ENCODE measurements at places on chromosomes 6 and 20. TPM values are rescaled to one million over a fixed set of nuclear protein-coding genes. Genes with fewer than 3 reads are reported as not detected.

DNA sequence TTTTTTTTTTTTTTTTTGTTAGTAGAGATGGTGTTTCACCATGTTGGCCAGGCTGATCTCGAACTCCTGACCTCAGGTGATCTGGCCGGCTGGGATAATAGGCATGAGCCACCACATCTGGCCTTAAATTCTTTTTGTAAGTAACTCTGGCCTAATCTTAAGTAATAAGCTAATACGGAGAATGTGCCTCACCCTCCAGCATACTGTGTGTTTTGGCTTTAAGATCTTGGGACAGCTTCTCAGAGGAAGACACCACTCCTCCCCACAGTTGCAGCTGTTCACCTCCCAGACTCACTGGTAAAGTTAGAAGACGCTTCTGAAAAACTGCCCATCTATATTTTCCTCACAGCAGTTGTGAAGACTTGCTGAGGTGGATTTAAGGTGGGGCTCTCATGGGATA, 120.8 kb downstream of the CCDC170 start:
- no peak for DNase-seq

DNA sequence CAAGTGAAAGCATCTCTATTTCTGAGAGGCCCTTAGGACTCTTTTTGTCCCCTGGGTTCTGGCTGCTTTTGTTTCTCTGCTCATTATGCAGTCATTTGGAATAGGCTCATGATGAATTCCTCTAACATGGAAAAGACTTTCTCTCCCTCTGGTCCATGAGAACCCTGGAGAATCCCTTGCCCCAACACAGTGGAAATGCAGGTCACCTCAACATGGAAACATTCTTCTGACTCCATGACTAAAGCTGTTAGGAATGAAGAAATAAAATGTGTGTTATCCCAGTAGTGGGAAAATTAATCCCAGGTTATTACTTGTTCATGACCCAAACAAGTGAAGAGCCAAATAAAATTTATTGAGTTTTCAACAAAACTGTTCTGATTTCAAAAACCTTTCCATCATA, 458.6 kb downstream of the EPM2A start:
- no peak for DNase-seq

DNA sequence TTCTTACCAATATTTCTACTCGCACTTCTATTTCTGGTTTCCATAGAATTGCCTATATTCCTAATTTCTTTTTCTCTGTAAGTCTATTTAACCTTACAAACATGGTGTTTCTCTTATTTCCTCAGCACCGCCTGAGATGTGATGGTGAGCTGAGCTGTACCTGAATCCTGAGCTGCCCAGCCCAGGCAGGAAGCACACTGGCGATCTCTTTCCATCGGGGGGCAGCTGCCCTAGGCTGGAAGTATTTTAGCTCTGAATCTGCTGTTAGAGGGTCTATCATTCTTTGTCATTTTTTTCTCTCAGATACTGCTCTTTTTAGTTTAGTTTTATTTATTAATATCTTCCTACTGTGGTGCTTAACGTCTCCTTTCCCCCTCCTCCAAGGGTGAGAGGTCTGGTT, 173.4 kb upstream of the SLC35B3 start:
- no peak for DNase-seq

GRCh38 chr6:83917001-83917400, 57.5 kb downstream of the CYB5R4 start:
- no peak for DNase-seq

DNA sequence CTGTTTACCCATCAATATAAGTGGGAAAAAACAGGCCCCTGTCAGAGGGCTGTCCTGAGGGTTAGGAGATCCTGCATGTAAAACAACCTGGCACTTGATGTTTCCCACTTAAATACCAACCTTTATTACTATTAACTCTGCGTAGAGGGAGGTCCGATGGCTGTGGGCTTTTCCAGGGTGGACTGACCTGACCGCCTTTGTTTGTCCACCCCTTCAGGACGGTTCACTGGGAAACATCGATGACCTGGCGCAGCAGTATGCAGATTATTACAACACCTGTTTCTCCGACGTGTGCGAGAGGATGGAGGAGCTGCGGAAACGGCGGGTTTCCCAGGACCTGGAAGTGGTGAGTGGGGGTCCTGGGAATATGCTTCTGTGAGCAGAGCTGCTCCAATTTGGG, 47.3 kb downstream of the SASH1 start:
- no peak for DNase-seq

DNA sequence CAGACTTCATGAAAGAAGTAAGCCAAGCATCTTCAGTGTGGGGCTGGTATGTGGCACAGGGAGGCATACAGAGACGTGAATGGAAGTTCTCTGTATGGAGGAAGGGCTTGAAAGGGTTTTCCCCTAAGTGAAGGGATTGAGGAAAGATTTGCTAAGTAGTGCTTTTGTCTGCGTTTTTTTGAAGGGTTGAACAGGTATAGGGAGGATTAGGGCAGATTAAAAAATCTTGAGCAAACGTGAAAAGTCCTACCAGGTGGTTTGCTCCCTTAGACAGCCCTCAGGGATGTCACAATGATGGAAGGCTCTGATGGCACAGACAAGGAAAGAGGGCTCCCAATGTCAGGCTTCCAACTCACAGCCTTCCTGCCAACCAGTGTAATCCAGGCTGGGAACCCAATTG, 181.7 kb upstream of the TAB2 start:
- no peak for DNase-seq

DNA sequence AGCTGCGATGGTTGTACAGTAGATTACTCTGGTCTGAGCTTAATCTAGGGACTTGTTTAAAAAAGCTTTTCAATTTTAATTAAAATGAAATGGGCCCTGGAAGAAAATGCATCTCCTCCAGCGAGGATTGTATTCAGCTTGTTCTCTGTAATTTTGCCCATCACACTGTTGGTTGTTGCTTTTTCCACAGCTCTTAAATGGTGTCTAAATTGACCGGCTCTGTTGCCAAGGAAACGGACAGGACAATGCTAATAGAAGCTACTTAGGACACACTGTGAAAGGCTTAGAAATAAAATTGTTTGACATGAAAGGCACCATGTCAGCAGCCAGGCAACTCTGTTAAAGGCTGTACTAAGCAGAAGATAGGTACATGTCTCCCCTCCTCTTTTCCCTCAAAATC, 116.7 kb upstream of the NRSN1 start:
- DNase-seq = no peak

DNA sequence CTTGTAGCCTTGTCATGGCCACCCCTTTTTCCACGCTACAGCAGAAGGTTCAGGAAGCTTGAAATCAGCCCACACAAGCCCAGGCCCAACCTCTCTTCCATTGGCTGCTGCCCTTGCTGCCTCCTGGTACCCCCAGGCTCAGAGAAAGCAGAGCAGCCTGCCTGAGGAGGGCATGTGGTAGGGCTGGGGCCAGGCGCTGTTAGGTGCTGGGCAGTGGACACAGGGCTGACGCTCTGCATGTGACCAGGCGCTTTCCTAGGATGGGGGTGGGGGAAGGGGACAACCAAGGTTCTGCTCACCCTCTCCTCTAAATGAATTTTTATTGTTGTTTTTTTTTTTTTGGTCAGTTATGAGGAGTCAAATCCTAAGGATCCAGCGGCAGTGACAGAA, 36.3 kb upstream of the ID1 start:
- no peak for DNase-seq

DNA sequence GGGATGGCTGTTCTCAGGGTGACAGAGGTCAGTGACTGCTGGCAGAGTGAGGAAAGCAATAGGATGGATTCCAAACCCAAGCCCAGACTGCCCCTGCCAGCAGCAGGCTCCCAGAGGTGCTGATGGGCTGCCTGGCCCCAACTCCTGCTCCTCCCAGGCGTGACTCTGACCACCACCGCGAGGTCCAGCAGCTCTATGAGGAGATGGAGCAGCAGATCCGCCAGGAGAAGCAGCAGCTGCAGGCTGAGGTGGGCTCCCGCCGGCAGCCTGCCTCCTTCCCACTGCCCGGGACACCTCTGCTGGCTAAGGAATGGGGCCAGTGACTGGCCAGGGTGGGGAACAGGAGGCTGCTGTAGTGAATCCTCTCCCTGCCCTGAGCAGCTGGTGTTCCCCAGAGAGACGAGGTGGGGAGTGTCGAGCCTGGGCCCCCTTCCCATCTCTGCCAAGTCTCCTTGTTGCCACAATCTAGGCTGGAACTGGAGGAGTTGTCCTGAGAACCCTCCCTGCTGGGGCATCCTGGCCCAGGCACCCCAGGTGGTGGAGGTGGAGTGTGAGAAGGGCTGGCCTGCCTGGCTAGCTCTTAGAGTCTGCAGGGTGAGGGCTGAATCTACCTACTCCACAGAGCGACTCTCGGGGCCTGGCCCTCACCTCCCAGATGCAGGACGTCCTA, 20.4 kb downstream of the RAB44 start:
- no peak for DNase-seq

- DNase-seq = no peak
Measured at GRCh38 chr20:64176551-64176950, 12.3 kb downstream of the MYT1 start.

GRCh38 chr6:141026504-141026903, 1106.2 kb upstream of the GJE1 start:
- DNase-seq = no peak

DNA sequence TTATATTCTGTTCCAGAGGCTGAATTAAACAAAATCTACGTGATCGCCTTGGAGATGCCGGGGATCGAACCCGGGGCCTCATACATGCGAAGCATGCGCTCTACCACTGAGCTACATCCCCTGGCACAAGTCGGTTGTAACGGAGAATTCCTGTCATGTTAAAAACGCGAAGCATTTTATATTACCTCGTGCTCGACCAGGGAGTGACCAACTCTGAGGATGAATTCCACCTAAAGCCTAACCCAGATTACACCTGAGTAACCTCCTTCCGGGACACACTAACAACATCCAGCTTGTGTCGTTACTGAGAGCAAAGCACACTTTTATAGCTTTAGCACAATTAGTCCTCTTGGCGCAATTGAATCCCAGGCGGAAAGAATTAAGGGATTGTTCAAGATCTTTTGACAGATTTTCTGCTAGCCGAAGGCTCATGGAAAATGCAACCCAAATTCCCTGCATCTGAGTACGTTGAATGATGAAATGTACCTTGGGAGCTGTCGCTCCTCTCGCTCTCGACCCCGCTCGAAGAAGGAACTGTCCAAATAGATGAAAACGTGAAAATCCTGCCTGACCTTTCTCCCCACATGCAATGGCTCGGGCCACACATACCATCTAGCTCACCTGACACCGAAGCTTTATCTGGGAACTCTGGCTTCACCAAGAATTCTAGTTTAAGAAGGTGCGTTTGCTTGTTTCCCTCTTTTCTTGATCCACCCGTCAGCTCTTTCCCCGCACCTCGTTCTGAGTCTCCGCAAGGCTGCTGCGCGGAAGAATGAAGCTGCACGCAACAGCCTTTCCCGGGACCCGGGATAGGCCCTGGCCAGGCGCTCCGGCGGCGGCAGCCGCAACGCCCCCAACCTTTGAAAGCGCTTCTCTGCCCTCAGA, 148.3 kb downstream of the GPX5 start:
- DNase-seq = peak; percentile 68

DNA sequence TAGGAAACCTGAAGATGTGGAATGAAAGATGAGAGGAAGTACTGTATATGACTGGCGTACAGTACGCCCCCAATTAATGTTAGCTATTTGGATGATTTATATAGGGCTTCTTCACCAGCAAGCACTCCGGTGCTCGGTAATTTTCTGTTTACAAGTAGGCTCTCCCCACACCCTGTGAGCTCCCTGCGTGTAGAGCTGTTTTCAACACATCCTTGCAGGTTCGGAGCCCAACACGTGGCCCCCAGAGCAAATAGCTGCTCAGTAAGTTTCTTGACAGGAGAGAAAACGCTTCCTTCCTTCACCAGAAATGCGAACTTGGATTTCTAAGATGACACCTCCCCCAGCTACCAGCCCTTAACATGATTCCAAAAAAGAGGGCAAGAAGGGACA, 1.2 kb upstream of the RAB22A start:
- no peak for DNase-seq

DNA sequence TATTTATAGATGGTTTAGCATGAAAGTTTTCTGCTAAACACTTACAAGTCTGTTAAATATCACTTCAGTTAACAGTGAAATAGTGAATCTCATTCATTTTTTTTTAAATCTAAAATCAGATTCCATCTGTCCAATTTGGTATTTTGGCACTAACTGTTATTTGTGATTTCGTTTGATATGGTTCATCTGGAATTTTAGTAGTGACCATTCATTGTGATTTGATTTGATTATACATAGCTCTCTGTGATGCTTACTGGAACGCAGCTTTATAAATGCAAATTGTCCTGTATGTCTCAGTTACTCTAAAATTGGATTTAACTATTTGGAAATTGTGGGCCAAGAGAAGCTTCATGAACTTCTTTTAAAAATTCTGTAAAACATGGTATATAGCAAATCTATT, 571.5 kb downstream of the EYS start:
- DNase-seq = no peak

- DNase-seq = no peak
Measured at GRCh38 chr6:47476781-47477496, 650 bp upstream of the CD2AP start.

- DNase-seq = no peak
Measured at GRCh38 chr6:160272707-160273106, 14.1 kb upstream of the SLC22A2 start.

DNA sequence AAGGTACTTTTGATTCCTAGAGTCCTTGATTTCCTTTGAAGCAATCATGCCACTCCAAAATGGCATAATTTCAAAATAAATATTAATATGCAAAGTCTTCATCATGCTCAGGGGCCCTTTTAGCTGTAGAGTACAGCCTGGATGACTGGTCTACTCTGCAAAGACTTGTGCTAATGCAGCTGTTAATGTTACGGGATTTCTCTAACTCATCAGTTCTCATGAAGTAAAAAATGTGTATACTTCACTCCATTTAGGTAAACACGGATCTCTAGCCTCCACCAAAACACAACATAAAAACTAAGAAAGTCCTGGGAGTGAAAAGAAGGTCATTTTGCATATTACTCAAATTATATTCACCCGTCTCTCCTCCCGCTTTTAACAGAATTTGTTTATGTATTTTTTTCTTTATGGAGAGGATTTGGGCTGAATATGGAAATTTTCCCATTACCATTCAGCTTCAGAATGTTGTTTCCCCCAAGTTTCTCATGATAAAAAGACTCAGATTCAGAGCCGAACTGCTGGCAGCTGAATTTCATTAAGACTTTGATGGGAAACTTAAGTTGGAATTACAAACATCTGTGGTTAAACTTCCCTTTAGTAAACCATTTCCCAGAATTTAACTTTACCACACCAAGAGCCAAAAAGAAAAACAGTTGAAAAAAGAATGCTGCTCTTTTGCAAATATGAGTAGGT, 8.7 kb downstream of the LAMA4 start:
- DNase-seq = peak; percentile 73

- DNase-seq = no peak
Measured at GRCh38 chr6:85864453-85865401, 222.0 kb upstream of the SYNCRIP start.

GRCh38 chr6:15096894-15097837, 148.7 kb upstream of the JARID2 start:
- no peak for DNase-seq

- no peak for DNase-seq
Measured at GRCh38 chr6:137722749-137723272, 144.2 kb upstream of the TNFAIP3 start.

ACSS1 gene
- 0.10 TPM for total RNA-seq

LY6G6C gene
- total RNA-seq = not detected

TBX18 gene
- 0.48 TPM for total RNA-seq

TRMT6 gene
- 8.7 TPM for total RNA-seq

BANF2 gene
- not detected for total RNA-seq

ABHD16B gene
- total RNA-seq = not detected

MUCL3 gene
- not detected for total RNA-seq

SOBP gene
- total RNA-seq = 2.9 TPM

SLC35B2 gene
- 177 TPM for total RNA-seq

Data from H4 (cell line).